ENCODE measurements at places on chromosomes 11 and 22.

DNA sequence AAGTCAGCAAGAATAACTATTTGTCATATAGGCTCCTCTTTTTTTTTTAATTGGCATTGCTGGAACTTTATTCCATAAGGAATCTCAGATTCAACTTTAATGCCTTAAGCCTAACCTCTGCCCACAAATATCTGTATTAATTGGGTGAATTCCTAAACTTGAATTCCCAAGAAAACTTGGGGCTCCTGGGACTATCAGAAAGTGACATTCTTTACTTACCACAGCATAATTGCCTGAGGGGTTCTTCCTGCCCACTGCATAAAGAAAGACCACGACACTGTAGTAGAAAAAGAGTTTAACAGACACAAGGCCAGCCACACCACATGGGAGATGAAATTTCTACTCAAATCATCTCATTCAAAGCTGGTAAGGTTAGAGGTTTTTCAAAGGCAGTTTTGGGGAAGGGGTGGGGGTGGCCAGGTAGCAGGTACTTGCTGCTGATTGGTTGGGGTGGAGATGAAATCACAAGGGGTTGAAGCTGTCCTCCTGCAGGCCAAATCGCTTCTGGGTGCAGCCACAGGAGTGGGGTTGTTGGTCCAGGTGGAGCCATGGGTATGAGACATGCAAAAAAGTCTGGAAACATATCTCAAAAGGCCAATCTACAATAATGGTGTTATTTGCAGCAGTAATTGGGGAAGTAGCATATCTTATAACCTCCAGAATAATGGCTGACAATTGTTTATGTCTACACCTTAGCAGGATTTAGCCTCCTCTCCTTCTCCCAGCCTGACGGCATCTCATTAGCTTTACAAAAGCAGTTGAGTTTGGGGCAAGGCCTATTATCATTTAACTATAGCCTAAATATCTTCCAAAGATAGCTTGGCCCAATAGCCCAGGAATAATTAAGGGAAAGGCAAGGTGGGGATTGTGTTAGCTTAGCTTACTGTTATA is 4.8 kb upstream of the NLRP10 start:
- DNase-seq: no peak

DNA sequence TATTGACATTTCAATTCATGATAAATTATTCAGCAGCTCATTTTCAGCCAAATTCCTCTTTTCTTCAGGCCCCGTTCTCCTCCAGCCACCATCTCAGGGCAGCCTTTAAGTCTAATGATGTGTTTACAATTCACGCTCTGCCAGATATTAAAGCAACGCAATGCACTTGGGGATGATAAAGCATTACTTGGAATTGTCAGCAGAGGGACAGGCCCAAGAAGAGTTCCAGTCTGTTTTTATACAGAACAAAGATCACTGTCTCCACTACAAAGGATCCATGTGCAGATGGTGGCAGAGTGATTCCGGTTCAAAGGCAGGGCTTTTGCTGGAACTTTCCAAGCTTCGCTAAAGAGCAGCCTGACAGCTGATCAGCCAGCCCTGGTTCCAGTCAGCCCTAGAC is 13.6 kb upstream of the GALNT18 start:
- DNase-seq: no peak

DNA sequence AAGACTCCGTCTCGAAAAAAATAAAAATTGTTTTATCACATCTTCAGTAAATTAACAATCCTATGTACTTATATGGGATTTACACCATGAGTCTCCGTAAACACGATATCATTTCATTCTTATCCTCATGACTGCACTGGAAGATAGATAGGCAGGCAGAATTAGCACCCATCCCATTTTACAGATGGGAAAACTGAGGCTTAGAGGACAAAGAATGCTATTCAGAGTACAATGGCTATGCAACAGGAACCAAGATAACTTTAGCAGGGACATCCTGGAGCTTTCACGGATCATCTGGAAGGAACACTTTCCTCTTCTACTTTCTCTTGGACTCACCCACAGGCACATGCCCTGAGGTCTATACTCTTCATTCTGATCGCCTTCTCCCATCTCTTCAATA is 14.6 kb upstream of the SGSM1 start:
- no peak for DNase-seq

- no peak for DNase-seq
Measured at GRCh38 chr11:45323601-45324249, 37.6 kb upstream of the SYT13 start.

DNA sequence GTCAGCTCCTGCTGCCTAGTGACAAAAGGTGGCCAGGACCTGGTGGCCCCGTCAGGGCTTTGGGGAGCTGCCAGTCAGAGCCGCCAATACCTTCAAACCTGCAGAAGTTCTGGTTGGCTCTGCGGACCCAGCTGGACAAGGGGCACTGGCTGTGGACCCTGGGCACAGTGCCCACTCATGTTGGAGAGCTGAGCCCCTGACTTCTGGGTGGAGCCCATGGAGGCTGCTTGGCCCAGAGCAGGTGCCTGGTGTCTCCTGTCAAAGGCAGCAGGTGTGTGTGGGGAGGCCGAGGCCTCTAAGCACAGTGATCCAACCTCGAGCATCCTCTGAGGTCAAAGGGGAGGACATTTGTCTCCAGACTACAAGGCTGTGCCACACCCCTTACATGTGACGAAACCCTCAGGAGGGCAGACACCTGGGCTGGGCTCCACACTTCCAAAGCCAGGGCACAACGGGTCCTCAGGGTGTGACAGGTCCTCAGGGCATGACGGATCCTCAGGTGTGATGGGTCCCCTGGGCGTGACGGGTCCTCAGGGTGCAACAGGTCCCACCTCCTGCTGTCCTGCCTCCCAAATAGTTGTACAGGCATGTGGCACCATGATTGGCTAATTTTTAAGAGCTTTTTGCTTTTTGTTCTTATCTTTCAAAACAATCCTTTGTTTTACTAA is 37.0 kb downstream of the MUC2 start:
- peak; percentile 12 for DNase-seq

DNA sequence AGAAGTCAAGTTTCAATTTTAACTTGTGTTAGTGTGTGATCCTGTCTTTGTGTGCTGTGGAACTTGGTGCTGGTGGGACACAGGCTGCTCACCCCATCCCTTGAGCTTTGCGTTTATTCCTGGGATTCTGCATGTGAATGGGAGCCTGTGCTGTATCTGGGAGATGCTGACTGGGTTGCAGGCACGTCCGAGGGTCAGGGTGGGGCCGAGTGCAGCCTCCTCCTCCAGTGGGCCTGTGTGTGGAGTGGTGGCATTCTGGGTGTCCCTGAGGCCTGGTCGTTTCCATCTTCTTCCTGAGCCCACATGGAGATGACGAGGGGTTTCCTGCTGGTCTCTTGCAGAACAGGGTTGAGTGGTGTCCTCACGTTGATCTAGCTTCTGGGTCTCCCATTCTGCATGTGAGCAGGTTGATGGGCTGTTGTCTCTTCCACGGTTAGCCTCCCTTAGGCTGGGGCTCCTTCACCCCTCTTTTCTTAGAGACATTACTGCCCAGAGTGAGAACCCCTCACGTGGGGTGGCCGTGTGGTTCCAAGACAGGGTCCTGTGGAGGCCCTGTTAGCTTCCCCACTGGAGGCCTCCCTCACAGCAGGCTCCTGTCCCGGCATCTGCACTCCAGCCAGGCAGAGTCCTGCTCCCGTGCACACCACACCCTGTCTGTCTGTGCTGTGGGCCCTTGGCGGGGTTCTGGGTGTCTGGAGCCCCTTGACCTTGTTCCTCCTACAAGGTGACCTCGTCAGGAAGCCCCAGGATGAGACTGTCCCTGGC is 4.9 kb downstream of the PTDSS2 start:
- DNase-seq: peak; percentile 28

All from left ventricle myocardium superior (tissue), 1 donor.